Activated CD4-positive, alpha-beta T cell treated with anti-CD3 and anti-CD28 coated beads for 36 hours (primary cell): ENCODE measurements at places on chromosomes 2 and 18. TPM values are rescaled to one million over a fixed set of nuclear protein-coding genes. Genes with fewer than 3 reads are reported as not detected.

The IMPACT gene
- 15.4 TPM for total RNA-seq

DNA sequence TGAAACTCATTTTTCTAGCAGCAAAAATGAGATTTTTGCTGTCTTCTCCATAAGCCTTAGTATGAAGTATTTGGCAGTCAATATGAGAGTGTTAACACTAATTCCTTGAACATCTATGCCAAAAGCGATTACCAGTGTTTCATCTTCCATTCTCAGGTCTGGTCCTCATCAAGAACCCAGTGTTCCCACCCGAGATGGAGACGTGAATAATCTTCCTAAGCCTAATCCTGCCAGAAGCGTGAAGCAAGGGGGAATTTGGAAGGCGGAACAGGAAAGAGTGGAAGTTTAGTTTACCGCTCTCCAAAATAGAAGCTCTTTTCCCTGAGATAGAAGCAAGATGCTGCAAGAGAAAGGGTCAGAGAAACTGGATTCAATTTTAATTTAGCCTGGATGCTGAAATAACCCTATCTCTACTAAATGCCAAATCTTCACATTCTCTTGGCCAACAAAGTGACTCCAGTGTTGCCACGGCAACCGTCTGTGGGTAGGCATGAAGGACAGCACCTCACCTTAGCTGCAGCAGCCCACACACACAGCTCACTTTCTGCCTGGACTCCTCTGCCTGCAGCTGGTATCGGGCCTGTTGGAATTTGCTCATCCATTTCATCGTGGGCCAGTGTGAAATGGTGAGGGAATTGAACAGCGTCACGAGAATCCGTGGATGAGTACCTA, 711.1 kb downstream of the CBLN2 start:
- H3K4me1 ChIP-seq, result no peaks in the 10 kb centered on the region
- no peak overlapping the region for H3K27ac ChIP-seq
- H3K27me3 ChIP-seq, result no peaks in the 10 kb centered on the region
- H3K36me3 ChIP-seq, result no peaks in the 10 kb centered on the region
- no peak overlapping the region for H3K4me3 ChIP-seq

- no peaks in the 10 kb centered on the region for H3K27me3 ChIP-seq
- H3K4me1 ChIP-seq, result no peaks in the 10 kb centered on the region
- H3K27ac ChIP-seq, result no peak overlapping the region
- H3K4me3 ChIP-seq, result no peak overlapping the region
- no peaks in the 10 kb centered on the region for H3K36me3 ChIP-seq
Observed at GRCh38 chr2:188383158-188383557, 91.5 kb downstream of the GULP1 start.

The DNAH7 gene
- total RNA-seq, result not detected

DNA sequence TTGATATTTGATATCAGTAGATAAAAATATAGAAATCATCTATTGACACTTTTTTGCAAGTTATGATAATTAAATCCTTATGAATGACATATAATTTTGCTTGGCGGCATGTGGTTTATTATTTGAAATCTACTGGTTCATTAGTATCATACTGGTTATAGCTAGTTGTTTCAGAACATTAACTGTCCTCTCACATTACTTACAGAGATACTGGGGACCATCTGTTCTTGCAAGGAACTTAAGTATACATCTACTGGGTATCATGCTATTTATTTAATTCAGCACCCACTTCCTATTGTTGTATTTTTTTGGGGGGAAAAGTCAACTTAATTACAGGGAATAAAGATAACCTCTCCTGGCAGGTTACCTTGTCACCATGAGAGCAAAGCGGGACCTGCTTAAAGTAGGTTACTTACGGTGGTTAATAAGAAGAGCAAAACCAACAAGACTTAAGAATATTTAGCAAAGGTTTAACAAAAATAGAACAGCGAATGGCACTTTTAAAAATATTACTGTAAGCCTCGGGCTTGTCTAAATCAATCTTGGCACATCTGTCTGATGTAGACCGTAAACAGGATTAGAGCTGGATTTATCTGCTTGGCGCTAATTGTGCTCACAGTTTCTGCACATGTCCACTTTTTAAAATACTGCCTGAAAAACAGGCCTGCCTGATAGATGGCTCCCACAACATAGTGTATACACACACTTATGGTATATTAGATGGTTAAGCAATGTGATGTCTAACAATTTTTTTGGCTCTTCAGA, 41.8 kb downstream of the CERKL start:
- no peak for DNase-seq
- H3K27me3 ChIP-seq, result no peaks in the 10 kb centered on the region
- H3K27ac ChIP-seq, result no peak overlapping the region
- H3K36me3 ChIP-seq, result no peaks in the 10 kb centered on the region
- no peak overlapping the region for H3K4me3 ChIP-seq

GRCh38 chr18:33269223-33269622, 171.3 kb downstream of the CCDC178 start:
- H3K36me3 ChIP-seq, result no peaks in the 10 kb centered on the region
- no peak overlapping the region for H3K4me3 ChIP-seq
- no peak overlapping the region for H3K27ac ChIP-seq
- no peaks in the 10 kb centered on the region for H3K27me3 ChIP-seq
- no peak for DNase-seq

DNA sequence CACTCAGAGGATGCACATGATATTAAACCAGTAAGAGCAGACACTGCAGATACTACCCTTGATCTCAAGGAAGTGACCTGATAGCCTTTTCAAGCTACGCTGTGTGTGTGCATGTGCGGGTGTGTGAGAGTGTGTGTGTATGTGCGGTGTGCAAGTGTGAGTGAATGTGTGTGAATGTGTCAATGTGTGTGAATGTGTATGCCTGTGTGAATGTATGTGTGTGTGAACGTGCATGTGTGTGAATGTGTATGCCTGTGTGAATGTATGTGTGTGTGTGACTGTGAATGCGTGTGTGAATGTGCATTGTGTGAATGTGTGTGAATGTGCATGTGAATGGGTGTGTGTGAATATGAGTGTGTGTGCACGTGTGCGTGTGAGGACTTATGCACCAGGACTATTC, 53.8 kb downstream of the KCNG2 start:
- no peaks in the 10 kb centered on the region for H3K36me3 ChIP-seq
- no peaks in the 10 kb centered on the region for H3K4me1 ChIP-seq
- no peak for DNase-seq
- H3K27me3 ChIP-seq, result peaks cover 8% of the 10 kb centered on the region

DNA sequence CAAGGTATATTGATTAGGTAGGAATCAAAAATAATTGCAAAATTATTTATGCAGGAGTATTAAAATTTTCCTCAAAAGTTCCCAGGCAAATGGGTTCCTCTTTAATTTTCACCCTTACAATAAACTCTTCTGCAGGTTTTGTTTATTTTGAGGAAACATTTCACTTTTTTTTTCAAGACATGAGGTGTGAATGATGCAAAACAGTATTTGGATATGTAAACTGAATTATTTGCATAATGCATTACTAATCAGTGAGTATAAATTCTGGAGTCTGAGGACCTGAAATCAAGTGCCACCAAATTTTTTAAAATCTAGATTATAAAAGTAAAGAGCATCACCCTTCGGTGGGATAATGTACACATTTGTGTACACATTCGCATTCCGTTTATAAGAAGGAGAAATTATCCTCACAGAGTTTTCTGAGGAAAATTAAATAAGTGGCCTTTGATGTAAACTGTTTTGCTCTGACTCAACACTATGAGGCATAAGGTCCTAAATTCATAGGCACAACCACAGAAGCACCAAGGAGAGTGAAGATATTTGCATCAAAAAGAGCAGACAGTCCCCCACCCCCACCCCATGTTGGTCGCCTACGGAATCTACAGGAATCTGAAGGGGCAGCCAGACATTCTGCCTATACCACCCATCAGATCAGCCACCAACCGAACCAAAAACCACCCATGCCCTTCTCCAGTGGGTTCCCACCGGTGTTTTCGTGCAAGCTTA, 33.1 kb downstream of the BCL11A start:
- H3K36me3 ChIP-seq, result no peaks in the 10 kb centered on the region
- H3K4me1 ChIP-seq, result peaks cover 21% of the 10 kb centered on the region
- no peak overlapping the region for H3K4me3 ChIP-seq
- peaks cover 12% of the 10 kb centered on the region for H3K27me3 ChIP-seq
- DNase-seq, result no peak

The PTPRN gene
- 0.43 TPM for total RNA-seq

GRCh38 chr2:7009207-7009911, 92.1 kb downstream of the RNF144A start:
- H3K4me1 ChIP-seq, result peaks cover 39% of the 10 kb centered on the region
- H3K36me3 ChIP-seq, result peaks cover 6% of the 10 kb centered on the region
- H3K4me3 ChIP-seq, result no peak overlapping the region
- no peaks in the 10 kb centered on the region for H3K27me3 ChIP-seq

DNA sequence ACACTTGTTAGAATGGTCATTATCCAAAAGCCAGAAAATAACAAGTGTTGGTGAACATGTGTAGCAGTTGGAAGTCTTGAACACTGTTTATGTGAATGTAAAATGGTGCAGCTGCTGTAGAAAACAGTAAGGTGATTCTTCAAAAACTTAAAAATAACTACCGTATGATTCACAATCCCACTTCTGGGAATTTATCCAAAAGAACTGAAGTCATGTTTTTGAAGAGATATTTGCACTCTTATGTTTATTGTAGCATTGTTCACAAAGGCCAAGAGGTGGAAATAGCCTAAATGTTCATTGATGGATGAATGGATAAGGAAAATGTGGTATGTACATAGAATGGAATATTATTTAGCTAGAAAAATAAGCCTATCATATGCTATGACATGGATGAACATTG, 6.3 kb upstream of the SPP2 start:
- H3K36me3 ChIP-seq, result no peaks in the 10 kb centered on the region
- no peaks in the 10 kb centered on the region for H3K4me1 ChIP-seq
- no peak overlapping the region for H3K4me3 ChIP-seq
- DNase-seq, result no peak
